NAMALWA (cell line): ENCODE measurements at places on chromosomes 1 and 21.

GRCh38 chr1:40838045-40838979 is 23.9 kb downstream of the CITED4 start:
- DNase-seq: no peak

DNA sequence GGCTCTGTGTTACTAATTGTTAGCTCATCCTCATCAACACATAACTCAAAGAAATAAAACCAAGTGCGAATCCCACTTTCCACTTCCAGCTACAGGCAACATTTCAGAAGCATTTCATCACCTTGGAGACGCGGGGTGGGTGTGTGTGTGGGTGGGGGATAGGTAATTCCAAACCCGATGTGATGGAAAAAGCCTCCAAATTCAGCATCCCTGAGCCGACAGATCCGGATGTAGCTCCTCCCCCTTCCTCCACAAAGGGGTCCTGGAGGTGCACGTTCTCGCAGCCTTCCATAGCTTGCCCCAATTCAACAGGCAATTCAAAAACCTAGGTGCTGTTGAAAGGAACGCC is 486 bp downstream of the HSPA13 start:
- no peak for DNase-seq

DNA sequence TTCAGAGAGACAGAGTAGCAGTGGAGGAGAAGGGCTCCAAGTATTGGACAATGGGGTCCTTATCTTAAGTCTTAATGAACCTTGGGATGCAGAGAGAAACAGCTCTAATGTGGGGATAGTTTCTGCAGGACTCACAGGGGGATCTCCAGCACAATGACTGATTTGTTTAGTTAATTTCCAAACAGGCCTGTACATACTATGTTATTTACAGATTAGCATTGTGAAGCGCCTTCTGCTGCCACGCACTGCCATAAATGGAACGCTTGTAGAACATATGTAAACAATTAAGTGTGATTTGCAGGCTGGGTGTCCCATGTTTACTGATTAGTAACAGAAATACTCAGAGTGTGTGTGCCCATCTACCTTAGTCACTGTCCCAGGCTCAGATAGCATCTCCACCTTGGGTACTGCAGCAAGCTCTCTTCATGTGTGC is 56.1 kb downstream of the NTPCR start:
- no peak for DNase-seq

DNA sequence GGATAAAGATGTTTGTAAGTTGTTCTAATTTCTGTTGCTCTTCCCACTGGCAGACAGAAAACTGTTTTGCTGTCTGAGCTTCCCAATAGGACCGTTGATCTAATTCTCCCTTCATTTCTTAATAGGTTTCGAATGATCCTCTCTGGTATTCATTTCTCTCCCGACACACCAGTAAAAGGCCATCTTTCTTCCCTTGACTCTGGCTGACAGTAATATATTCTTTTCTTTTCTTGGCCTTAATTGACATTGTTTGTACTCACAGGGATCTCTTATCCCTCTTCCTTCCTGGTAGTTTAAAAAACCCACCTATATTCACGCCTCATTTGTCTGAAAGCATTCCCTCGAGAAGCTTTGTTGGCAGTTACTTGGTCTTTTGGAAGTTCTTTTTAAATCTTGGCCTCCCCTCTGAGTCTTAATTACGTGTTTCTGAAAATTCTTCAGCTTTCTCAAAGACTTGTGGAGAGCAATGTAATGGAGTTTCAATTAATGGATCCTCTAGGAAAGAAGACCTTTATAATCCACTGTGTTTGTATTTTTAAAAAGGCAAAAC is 40.3 kb downstream of the MAP10 start:
- no peak for DNase-seq

DNA sequence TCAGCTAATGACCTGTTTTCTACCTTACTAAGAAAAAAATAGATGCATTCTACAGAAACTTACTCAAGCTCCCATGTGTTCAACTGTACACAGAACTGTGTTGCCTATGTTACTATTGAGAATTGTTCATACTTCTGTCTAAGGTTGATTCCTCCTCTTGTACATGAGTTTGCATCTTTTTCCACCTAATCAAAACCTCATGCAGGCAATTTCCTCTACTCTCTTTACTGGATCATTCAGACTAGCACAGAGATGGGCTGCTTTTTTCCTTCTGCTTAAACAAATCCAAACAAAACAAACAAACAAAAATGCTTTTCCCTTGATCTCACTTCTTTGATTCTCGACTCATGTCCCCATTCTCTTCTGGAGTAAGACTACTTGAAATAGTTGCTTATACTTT is 58.8 kb upstream of the PTGFR start:
- no peak for DNase-seq

DNA sequence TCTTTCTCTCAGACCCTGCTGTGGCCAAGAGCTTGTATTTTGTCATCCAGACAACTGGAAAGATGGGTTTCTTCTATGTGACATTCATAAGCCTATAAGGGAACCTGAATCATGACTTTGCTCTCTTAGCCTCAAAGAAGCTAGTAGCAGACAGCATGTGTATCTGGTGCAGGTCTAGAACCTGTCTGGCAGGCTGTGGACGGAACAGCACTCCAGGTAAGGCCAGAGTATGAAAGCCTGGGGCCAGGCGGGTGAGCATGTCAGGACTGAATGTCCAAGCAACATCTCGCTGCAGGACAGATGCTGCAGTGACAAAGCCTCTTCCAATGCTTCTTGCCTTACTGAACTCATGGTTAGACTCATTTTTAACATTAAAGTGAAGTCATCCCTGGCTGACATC is 32.8 kb downstream of the AKNAD1 start:
- DNase-seq: no peak

DNA sequence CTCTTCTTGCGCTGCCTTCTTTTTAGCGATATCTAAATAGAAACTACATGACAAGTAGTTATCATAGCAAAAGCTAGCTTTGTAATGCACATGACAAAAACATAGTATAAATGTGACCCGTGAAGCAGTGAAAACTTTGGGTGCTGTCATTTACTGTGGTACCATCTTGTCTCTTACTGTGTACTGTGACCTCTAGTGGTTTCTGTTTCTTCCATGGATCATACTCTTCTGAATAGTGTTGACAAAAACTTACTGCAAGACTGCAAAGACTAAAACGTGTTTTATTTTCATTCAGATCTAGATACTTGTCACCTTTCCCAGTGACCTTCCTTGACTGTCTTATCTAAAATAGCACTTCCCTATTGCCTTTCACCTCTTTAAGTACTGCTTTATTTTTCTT is 6.1 kb downstream of the RLF start:
- DNase-seq: peak; percentile 30
